ENCODE measurements at places on chromosomes 3 and 15. TPM values are rescaled to one million over a fixed set of nuclear protein-coding genes. Genes with fewer than 3 reads are reported as not detected.
A peak's percentile ranks its signal among the peaks of the same experiment; 100 is the strongest.

The ZIC4 gene
- total RNA-seq: 10.2 TPM

- H3K4me3 ChIP-seq: no peak overlapping the region
- H3K27ac ChIP-seq: peak overlapping the region; percentile 36
- H3K27me3 ChIP-seq: no peaks in the 10 kb centered on the region
- peaks cover 50% of the 10 kb centered on the region for H3K4me1 ChIP-seq
- H3K36me3 ChIP-seq: peaks cover 51% of the 10 kb centered on the region
These were observed 34.5 kb downstream of the UMPS start for GRCh38 chr3:124764746-124765145.

The CPLX3 gene
- not detected for total RNA-seq

- H3K4me3 ChIP-seq: no peak overlapping the region
- H3K36me3 ChIP-seq: no peaks in the 10 kb centered on the region
- no peak for DNase-seq
- no peak overlapping the region for H3K27ac ChIP-seq
These were observed 113.5 kb upstream of the TOPAZ1 start for GRCh38 chr3:44128057-44128775.

GRCh38 chr3:114272271-114272670 is 21.6 kb upstream of the TIGIT start:
- peaks cover 5% of the 10 kb centered on the region for H3K4me1 ChIP-seq
- no peak overlapping the region for H3K27ac ChIP-seq
- H3K27me3 ChIP-seq: no peaks in the 10 kb centered on the region
- no peak overlapping the region for H3K4me3 ChIP-seq
- no peak for DNase-seq

GRCh38 chr3:100574536-100574935 is 34.9 kb upstream of the ADGRG7 start:
- DNase-seq: no peak
- peaks cover 24% of the 10 kb centered on the region for H3K36me3 ChIP-seq
- H3K27ac ChIP-seq: no peak overlapping the region
- no peaks in the 10 kb centered on the region for H3K27me3 ChIP-seq

GRCh38 chr15:74202452-74203401 is at the start of gene STRA6:
Gene STRA6 (minus strand): TSS chr15:74202787. CDS start chr15:74202267, 520 bp downstream.
- peak within 1 kb of the TSS; percentile 47 for H3K4me3 ChIP-seq
- peak within 1 kb of the TSS; percentile 81 for H3K27ac ChIP-seq
- H3K4me1 ChIP-seq: peaks cover 53% of the 10 kb centered on the region
- peaks cover 2% of the 10 kb centered on the region for H3K27me3 ChIP-seq
- no peak for DNase-seq

- peaks cover 34% of the 10 kb centered on the region for H3K4me1 ChIP-seq
- no peaks in the 10 kb centered on the region for H3K36me3 ChIP-seq
- no peaks in the 10 kb centered on the region for H3K27me3 ChIP-seq
- no peak overlapping the region for H3K27ac ChIP-seq
- no peak for DNase-seq
These were observed 8.4 kb upstream of the SPESP1 start for GRCh38 chr15:68921926-68922325.

GRCh38 chr3:25386686-25387255 is 41.3 kb upstream of the RARB start:
- no peak overlapping the region for H3K4me3 ChIP-seq
- H3K36me3 ChIP-seq: peaks cover under 1% of the 10 kb centered on the region
- no peaks in the 10 kb centered on the region for H3K27me3 ChIP-seq
- H3K27ac ChIP-seq: no peak overlapping the region

- no peaks in the 10 kb centered on the region for H3K36me3 ChIP-seq
- no peak overlapping the region for H3K27ac ChIP-seq
- DNase-seq: no peak
These were observed 80.5 kb downstream of the NPAP1 start for GRCh38 chr15:24756101-24756500.
